NCI-H2171 (cell line): ENCODE measurements at places on chromosomes 4 and X.

- no peak for DNase-seq
Observed at GRCh38 chr4:121182296-121182695, 18.2 kb upstream of the TNIP3 start.

- no peak for DNase-seq
Observed at GRCh38 chr4:172109466-172109865, 296.3 kb downstream of the GALNTL6 start.

- DNase-seq = no peak
Observed at GRCh38 chrX:108131471-108131870, 39.9 kb downstream of the ATG4A start.

DNA sequence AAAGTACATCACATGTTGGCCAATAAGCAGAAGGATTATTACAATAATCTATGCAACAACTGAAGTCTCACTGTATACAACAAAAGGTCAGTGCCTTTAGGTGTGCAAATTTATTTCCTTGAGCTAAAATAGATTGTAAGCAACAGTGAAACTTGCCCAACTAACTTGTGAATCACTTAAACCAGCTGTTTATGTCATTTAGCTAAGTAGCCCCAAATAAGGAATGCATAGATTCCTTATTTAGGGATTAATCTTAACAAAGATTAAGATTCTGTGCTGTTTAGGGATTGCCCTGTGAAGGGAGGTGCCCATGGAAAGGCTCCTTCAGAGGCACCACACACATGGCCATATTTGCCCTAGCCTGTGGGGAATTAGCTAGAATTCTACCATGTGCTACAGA lies 168.6 kb downstream of the MAML3 start:
- DNase-seq = no peak

DNA sequence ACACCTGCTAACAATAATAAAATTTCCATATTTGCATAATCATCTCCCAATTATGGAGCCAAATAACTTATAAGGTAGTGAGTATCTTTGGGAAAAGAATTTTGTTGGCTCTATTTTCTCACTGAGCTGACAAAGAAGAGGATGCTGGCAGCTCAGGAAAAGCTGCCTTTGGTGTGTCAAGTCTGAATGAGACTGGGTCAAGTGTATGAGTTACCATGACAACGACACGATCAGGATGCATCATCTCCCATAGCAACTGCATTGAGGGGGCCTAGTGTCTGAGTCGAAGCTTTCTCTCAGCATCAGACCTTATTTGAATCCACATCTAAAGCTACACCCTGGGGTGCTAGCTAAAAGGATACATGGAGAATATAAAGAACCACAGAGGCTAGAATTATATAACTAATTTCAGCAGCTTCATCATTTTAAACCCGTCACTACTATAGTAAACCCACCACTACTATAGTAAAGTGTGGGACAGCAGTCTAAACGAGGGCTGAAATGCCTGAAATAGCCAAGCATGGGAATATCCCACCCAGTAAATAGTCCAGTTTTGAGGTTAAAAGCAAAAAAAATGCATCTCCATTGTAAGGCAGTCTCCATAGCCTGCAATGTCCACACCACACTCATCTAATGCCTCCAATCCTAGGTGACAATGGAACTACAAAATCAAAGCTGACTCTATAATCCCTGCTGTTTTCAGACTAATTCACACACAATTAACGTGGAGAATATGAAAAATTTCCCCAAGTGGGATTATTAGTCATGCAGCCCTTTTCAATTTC lies 16.0 kb downstream of the GSPT2 start:
- no peak for DNase-seq

GRCh38 chrX:10507181-10507580 lies 113.2 kb downstream of the MID1 start:
- DNase-seq = no peak

GRCh38 chrX:2371026-2371711 lies 129.6 kb downstream of the DHRSX start:
- DNase-seq = no peak

DNA sequence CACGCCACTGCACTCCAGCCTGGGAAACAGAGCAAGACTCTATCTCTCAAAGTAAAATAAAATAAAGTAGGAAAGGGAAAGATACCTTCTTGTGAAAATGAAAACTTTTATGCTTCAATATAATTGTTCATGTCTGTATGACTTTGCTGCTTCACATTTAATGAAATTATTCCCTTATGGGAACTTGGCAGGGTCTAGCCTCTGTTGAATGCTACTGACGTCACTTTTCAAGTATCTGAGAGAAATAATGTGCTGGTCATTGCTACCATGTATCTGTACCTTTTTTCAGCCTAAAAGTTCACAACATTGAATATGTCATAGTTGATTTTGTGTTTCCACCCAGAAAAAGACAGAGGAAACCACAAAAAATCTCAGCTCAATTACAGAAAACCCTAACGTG lies 65.2 kb downstream of the PRDM5 start:
- no peak for DNase-seq

- no peak for DNase-seq
Observed at GRCh38 chrX:134460862-134461220, 876 bp downstream of the HPRT1 start.

- peak; percentile 37 for DNase-seq
Observed at GRCh38 chrX:97057349-97057909, 173.7 kb downstream of the RPA4 start.

- no peak for DNase-seq
Observed at GRCh38 chr4:146976145-146976544, 30.5 kb upstream of the TTC29 start.

DNA sequence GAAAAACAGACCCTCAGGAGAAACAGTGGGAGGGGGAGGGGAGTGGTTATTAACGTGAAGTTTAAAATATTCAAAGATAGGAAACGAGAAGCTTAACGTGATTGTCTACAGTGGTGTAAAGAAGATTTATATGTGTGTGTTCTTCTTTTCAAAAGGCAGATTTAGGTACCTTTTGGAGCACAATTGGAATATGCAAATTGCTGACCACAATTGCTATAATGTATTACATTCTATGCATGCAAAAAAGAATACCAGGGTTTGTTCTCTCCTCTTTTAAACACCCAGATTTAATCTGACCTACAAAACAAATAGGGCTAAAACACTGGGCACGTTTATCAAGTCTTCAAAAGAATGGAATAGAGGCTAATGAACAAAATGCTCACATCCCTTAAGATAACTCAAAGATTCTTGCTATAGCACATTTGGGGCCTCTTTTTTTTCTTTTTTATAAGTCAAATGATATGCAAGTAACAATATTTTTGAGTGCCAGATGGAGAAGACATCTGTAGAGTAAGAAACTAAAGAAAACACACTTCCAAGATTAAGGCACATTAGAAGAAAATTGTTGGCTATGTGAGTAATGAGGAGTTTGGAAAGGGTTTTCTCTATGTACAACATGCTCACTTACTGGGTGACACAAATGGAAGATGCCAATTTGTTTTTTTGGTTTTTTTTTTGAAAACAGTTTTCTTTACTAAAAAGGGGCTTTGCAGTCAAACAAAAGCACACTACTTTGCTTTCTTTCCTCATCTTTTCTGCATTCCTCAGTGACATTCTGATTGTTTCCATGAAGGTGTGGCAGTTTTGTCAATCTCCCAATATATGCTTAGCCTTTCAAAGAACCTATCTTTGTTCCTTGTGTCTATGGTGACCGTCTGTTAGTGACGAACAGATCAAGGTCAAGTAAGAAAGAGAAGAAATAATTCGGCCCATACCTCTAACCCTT lies 240.3 kb downstream of the PALLD start:
- DNase-seq = no peak

- no peak for DNase-seq
Observed at GRCh38 chr4:72529148-72529822, 39.7 kb downstream of the ADAMTS3 start.

DNA sequence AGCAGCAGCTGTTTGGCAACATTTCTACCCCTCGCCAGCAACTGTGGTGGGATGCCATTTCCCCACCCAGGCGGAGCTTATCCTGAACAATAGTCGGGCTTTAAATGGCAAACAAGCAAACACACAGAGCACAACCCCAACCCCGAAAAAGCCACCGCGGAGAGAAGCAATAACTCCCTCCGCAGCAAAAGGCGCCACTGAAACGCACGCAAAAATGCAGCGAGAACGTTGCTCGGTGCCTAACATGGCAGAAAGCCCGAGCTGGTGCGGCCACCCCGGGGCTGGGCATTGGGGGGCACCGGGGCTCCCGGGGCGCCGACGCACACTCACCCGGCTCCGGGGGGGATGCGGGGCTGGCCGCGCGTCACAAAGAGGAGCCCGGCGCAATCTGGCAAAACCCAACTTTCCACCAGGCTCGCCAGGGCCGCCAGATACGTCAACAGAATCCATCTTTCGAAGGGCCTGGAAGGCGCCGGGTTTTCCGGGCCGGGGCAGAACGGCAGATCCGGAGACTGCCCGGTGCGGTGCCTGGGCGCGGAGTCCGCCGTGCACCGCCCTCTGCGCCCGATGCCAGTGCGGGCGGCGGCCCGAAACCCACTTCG lies 818 bp downstream of the RAI2 start:
- no peak for DNase-seq

DNA sequence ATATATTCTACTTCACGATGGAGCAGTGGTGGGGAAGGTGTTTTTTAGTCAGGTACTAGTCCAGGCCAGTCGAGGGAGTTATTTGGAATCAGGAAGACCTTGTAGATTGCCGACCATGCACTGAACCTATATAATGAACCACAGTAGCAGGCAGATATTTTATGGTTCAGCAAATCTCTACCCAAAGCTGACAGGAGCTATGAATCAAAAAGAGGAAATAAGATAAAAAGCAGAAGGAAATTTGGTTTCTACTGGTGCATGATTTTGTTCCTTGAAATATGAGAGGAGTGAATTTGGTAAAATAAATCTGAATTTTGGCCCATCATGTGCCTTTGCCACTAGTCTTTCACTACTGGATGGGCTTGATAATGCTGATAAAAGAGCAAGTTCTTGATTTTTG lies 924.3 kb upstream of the DIAPH2 start:
- DNase-seq = no peak

GRCh38 chrX:140767646-140768045 lies 58.1 kb downstream of the LINC00632 start:
- DNase-seq = no peak

DNA sequence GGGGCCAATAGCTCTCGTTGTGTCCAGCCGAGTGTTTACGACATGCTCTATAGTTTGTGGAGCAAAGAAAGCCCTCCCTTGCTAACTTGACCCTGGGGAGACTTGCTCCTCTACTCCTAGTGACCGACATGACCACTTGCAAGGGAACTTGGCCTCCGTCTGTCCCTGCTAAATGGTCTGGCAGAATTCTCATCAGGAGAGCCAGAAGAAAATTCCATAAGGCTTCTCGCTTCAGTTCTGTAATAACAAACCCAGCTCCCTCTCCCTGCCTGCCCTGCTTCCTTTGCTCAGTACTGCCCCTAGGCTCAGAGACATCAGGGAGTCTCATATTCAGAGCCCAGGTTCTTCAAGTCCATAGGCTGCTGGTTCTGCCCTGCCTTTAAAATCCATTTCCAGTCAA lies 13.0 kb downstream of the DOCK11 start:
- DNase-seq = no peak

DNA sequence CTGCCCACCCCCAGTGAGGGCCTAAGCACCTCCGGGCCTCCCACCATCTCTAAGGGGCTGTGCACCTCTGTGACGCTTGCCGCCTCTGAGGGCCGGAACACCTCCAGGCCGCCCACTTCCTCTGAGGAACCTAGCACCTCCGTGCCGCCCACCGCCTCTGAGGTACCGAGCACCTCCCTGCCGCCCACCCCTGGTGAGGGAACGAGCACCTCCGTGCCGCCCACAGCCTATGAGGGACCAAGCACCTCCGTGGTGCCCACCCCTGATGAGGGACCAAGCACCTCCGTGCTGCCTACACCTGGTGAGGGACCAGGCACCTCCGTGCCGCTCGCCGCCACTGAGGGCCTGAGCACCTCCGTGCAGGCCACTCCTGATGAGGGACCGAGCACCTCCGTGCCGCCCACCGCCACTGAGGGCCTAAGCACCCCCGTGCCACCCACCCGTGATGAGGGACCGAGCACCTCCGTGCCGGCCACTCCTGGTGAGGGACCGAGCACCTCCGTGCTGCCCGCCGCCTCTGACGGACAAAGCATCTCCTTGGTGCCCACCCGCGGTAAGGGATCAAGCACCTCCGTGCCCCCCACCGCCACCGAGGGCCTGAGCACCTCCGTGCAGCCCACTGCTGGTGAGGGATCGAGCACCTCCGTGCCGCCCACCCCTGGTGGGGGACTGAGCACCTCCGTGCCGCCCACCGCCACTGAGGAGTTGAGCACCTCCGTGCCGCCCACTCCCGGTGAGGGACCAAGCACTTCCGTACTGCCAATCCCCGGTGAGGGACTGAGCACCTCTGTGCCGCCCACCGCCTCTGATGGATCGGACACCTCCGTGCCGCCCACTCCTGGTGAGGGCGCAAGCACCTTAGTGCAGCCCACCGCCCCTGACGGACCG lies 977 bp downstream of the MAGEE1 start:
- no peak for DNase-seq

DNA sequence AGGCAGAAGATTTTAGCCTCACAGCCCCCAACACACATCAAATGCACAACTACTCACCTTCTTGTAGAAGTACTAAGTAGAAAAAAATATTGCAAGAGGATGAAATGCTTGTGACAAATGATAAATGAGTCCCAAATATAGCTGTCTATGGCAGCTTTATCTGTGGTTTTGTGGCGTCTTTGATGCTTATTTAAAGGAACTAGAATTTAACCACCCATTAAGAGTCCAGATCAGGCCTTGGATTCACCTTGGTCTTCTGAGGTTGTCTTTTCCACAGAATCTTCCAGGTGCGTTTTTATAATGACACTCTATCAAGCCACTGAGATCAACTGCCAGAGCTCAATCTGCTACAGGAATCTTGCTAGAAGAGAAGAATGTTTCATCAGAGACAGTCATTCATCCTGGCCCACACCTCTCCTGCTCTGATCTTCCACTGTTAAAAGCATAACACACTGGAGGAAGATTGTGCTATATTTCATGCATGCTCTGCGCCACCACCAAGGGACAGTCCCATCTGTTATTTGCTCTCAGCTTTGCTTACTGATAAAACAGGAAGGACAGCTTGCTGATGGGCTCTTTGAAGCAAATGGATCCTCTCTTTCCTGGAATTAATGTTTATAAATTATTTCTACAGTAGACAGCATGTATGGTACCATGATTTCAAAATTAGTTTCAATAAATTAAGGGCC lies 144.1 kb downstream of the SLC7A11 start:
- DNase-seq = peak; percentile 6

DNA sequence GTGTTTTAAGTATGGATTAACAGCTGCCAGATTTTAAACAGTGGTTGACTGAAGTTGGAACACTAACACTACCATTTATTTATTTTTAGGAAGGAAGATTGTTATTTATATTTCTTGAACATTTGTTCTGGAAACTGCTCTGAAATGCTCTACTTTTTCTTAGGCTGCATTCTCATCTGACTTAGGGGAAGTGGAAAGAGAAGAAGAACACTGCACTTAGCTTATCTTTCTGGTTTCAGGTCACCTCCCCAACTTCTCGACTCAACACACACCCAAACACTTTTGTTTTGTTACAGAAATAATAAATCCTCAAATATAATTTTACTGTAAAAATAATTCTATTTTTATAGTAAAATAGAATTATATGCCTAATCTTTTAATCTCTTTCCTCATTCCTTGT lies 18.6 kb downstream of the BLTP1 start:
- no peak for DNase-seq
